Epithelial cell of proximal tubule (primary cell): ENCODE measurements at places on chromosomes 3 and 15.

- no peak for DNase-seq
These were observed 937.2 kb downstream of the FHIT start for GRCh38 chr3:60313951-60314461.

DNA sequence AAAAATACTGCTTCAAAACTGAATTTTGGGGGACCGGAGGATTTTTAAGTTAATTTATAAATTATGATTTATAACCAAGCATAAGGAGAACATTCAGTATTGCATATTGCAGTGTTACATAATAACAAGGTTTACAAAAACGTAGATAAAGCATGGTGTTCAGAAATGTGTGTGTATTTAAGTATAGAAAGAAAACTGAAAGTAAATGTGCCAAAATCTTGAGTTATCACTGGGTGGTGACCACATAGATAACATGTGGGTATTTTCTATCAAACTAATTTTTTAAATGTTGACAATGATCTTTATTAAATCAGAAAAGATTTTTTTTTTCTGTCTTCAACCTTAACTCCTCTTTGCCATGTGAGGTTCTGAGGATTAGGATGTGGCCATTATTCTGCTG lies 32.6 kb downstream of the EIF2AK4 start:
- no peak for DNase-seq

DNA sequence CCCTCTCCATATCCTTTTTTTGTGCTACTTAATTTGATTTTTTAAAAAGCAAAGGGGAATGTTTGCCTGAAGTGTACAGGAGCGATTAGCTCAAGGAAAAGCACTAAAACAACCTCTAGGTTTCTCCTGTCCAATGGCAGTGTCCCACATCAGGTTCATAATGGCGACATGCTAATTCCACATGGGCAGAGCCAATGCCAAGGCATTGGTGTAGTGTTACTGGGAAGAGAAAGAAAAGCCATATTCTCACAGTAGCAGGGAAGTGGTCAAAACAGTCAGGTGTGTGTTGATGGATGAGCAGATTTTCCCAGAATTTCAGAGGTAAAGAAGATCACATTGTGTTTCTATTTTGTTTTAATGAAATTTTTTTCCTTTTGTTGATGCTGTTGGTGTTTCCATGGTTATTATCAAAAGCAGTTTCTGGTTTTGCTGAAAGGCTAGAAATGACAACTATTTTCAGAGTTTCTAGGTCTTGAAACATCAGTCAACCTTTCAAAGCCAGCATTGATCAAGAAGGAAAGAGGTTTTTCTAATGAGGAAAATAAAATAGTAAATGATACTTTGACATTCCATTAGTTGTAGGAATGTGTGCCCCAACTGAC lies 65.2 kb downstream of the FNDC3B start:
- no peak for DNase-seq

- no peak for DNase-seq
These were observed 32.6 kb upstream of the SPTBN5 start for GRCh38 chr15:41926185-41927056.

DNA sequence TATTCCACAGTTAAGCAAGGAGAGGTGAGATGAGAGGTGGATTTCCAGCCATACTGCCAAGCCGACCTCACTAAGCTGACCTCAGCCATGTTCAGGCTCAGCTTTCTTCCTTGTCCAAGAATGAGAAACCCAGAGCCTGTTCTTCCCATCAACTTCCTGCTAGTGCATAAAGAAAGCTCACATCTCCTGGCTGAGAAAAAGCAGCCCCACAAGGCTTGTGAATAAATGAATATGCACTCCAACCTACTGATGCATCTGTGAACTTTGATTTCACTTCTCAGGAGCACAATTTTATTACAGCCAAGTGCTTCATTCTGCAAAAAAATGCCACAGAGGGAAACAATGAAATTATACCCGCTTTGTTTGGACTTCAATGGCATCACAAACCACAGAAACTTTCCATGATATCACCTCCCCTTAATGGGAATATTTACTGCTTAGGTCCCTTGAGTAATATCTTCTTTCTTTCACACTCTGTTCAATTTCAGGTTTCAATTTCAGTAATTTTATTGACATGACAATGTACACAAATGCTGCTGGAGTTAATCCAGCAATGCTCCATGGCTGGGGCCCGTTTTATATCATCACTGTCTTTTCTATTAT lies 437.0 kb upstream of the PPP2R3A start:
- DNase-seq, result no peak

GRCh38 chr3:76181213-76181612 lies 395.9 kb upstream of the ZNF717 start:
- DNase-seq, result no peak

GRCh38 chr3:27501759-27502158 lies 17.6 kb upstream of the SLC4A7 start:
- DNase-seq, result no peak

DNA sequence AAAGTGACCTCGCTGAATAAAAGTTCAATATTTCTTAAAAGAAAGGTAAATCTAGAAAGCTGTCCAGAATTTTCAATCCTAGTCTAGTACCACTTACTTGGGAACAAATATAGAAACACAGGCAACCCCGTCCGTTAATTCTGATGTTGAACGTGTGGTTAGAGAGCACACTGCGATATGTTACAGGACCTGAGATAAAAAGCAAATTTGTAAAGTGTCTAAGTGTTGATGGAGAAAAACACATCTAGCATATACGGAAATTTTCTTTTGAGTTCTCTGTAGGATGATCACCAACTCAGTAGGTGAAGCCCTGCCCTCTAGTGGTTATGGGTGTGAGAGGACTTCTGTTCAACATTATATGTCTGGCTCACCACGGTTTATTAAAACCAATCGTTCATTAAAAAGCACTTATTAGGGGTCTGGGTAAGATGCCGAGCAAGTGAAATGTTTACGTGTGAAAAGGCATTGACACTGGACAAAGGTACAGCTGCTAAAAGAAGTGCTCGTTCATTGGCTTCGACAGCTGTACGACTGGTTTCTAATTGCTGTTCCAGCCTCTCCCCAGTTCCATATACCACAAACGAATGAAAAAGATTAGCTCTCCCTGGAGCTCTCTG lies 1.0 kb upstream of the ATP2C1 start:
- DNase-seq, result peak; percentile 41

GRCh38 chr3:15064835-15065549 lies at the start of gene MRPS25:
MRPS25 (minus strand) TSS chr3:15065315; CDS start chr3:15065194, 121 bp downstream.
- peak; percentile 43 for DNase-seq

- DNase-seq, result no peak
These were observed 260.8 kb downstream of the UACA start for GRCh38 chr15:70502529-70502928.

GRCh38 chr3:132317229-132317948 lies at the start of gene ACP3:
ACP3 (plus strand) TSS chr3:132317407; CDS start chr3:132317457, 50 bp downstream.
- no peak for DNase-seq

GRCh38 chr3:79767194-79767904 lies 449 bp downstream of the ROBO1 start:
- no peak for DNase-seq

DNA sequence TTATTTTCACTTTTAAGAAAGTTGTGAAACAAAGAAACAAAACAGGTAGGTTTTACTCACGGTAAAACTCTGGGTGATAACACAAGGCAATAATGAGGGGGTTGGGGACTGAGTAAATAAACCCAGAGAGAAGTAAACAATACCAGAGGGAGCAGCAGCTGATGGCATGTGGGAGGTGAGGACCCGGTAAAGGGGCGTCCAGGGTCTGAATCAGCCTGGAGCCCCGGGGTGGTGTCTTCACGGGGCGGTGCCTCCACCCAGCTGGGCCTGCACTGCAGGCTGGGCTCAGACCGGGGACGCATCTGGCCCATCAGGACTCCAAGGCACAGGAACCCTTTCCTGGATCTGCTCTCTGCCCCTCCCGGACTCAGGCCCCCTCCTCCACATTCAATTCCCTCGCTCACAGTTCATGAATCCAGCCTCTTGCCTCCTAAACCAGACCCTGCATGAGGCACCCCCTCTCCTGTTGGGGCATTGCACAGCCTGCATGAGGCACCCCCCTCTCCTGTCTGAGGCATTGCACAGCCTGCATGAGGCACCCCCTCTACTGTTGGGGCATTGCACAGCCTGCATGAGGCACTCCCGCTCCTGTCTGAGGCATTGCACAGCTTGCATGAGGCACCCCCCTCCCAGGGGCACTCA lies 73.9 kb upstream of the MFGE8 start:
- no peak for DNase-seq

GRCh38 chr3:185733980-185734724 lies 90.7 kb downstream of the IGF2BP2 start:
- peak; percentile 68 for DNase-seq

DNA sequence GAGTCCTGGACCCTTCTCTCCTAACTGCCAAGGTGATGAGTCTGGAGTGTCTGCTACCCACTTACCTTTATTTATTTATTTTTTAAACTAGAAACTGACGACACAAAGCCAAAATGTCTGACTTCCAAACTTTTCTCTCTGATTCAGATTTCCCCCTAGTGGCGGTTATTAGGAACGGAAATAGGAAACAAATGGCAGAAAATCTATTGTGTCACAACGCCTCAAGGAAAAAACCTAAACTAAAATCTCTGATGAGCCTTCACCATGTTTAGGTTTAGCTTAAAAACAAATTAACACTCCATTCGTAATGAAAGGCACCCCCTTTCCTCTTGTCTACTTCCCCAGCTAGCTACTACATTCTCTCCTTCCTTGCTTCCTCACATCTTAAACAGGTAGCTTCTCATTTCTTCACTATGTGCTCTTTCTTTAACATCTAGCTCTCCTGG lies 94.0 kb upstream of the MEX3B start:
- no peak for DNase-seq

DNA sequence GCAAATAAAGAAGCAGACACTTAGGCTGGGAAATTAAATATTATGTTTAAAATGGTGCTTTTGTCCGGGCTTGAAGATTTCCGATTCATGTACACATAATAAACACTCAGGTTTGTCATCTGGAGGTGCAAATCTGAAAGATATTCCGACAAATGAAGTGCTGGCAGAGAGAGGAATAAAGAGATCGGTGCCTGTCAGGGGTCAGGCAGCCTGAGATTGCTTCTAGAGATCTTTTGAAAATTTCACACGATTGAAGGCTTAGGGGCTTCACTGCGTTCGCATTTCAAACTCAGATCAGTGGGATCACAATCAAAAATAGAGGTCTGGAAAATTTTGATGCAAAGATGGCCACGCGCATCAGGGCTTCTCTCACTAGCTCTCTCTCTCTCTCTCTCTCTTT lies 33.2 kb downstream of the NR2F2 start:
- DNase-seq, result no peak

DNA sequence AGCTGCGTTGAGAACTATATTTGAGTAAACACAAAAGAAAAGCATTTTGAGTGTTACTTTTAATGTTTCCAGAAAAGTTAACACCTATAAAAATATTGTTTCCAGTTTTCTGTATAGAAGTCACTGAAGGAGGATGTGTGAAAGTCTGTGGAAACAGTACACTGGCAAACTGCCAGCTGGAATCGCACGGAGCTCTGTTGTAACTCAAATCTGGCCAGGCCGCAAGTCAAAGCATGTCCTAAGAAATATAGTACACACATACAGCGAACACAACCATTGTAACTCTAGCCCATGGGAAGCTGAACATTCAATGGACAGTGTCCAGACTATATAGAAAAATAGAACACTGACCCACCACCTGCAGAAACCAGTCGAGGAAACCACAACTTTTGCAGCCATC lies 657.2 kb downstream of the FHIT start:
- no peak for DNase-seq

DNA sequence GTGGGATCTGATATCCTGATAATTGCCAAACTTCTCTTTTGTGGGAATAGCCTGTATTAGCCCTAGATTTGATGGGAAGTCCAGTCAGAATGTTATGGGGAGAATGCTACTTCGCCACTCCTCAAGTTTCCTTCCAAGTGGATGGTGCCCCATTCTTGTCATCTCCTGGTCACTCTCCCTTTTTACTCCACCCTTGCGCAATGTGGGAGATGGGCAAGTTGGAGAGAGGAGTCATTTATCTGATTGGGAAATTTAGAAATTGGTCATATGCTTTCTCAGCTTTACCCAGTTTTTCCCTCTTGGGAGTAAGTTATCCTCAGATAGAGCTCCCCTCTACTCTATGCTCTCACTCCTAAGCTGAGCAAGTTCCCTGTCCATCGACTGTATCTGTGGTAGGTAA lies 14.4 kb downstream of the FANCD2OS start:
- DNase-seq, result no peak

DNA sequence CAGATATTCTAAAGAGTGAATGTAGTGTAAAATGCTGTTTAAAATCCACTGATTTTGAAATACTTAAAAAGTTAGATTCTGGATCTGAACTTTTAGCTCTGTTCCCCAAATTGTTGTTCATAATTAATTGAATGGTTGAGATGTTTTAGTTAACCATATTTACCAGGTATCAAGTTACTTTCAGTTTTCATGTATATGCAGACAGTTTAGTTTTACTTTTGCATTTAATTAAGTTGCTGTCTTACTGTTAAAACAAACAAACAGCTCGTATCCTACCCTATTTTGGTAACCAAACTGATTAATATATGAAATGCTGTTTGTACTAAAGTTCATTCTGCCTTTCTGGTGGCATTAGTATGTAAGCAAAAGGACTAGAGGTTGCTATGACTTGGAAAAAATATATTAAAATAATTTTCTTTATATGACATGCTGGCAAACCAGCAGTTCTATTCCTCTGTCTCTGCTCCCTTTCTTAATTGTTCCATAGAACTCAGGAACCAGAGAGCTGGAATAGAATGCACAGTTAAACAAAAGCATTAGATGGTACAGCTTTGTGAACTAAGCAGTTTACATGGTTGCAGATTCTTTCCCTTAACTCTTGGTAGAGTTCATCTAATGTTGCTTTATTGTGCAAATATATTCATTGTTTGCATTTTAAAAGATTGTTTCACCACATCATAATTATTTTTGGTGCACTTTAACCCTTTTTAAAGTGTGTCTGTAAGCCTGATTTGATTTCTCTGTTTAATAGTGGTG lies 39.5 kb upstream of the SCAANT1 start:
- no peak for DNase-seq

DNA sequence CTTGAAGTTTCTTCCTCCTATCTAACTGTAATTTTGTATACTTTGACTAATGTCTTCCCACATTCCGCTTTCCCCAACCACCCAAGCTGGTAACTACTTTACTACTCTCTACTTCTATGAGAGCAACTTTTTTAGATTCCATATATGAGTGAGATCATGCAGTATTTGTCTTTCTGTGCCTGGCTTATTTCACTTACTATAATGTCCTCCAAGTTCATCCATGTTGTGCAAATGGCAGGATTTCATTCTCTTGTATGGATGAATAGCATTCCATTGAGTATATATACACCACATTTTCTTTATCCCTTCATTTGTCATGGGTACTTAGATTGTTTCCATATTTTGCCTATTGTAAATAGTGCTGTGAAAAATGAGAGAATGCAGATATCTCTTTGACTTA lies 78.5 kb upstream of the CCNL1 start:
- DNase-seq, result no peak

GRCh38 chr3:100151024-100151707 lies 36.9 kb upstream of the FILIP1L start:
- DNase-seq, result no peak
